ENCODE measurements at places on chromosomes 16 and 17.

DNA sequence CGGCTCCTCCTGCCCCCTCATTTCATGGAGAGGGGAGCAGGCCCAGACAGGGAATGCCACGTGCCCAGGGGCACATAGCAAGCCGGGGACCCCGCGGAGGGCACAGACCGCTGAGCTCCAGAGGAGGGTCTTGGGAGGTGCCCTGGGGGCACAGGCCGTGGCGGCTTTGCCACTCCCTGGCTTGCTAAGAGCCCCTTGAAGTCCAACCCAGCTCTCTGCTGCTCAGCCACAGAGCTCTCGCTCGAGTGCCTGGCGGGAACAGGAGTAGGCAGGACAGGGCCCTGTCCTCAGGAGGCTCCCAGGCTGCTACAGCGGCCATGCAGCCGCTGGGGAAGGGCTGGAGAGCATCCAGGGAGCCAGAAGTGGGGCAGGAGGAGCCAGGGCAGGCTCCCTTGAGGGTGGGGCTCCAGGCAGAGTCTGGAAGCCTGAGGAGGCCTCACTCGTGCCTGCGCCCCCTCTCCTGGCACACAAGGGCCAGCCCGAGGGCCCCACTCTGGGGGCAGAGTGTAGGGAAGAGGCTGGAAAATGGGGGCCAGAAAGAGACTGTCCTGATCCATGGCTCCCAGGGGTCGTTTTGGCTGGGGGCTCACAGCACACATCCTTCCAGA, 4.4 kb upstream of the RAB26 start:
- DNase-seq: no peak

- DNase-seq: no peak
These were observed 13.6 kb downstream of the MAP3K3 start for GRCh38 chr17:63635787-63636186.

- peak; percentile 82 for DNase-seq
These were observed 9.7 kb downstream of the RMI2 start for GRCh38 chr16:11354733-11355574.

DNA sequence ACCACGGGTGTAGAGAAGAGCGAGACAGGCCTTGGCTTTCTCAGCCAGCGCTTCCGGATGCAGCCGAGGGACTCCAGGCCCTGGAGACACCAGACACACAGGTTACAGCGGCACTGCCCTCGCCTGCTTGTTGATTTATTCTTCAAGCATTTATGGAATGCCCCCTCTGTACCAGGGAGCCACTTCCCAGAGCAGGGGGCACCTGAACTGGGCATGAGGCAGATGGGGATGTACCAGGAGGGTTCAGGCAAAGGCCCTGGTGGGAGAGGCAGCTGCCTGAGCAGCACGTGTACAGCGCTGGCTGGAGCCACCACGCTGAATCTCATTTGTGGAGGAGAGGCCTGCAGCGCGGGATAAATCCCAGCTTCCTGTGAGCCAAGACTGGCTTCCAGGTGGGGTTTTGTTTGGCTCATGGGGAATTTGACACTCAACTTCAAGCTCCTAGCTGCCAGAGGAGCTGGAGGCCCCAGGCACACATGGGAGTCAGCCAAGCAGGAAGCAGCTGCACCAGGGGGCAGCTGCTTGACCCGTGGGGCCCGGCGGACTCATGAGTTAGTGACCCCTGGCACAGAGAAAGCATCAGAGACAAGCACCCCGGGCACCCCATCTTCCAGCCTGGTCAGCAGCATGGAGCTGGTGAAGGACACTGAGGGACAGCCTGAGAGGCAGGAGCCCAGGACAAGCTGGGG, 59.7 kb downstream of the IL21R start:
- DNase-seq: no peak

DNA sequence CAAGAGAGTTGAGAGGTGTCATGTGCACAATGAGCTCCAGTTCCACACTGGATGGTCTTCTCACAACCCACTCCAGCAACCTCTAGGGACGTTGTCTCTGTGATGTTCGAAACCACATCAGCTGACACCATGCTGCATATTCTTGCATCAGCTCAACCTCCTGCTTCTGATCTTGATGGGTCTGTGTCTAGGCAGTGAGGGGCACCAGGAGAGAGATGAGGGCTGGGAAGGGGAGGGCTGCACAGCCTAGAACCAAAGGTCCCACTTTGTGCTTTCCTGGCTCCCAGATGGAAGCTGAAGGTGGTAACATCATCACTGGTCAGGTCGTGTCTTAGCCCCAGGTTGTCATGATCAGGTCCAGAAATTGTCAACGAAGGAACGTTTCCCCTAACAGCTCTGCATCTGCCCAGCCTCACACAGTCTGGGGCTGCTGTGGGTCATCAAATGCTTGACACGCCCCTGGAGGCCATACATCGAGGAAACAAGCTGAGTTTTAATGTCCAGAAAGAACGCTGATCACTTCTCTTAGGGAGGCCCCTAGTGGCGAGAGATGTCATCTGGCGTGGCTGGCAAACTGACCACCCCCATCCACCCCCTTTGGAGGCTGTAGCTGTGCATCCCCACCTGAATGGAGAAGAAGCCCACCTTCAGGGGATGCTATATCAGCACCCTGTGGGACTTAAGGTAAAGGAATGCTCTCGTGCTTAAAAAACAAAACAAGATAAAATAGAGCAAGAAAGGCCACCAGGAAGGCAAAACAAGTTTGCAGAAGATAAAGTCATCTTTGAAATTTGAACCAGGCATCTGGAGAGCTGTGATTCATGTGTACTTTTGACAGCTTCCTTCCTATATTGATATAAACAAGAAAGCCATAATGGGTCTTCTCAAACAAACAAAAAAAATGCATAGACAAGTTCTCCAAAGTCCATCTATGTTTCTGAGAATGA, 58.3 kb downstream of the WIPI1 start:
- DNase-seq: peak; percentile 44

DNA sequence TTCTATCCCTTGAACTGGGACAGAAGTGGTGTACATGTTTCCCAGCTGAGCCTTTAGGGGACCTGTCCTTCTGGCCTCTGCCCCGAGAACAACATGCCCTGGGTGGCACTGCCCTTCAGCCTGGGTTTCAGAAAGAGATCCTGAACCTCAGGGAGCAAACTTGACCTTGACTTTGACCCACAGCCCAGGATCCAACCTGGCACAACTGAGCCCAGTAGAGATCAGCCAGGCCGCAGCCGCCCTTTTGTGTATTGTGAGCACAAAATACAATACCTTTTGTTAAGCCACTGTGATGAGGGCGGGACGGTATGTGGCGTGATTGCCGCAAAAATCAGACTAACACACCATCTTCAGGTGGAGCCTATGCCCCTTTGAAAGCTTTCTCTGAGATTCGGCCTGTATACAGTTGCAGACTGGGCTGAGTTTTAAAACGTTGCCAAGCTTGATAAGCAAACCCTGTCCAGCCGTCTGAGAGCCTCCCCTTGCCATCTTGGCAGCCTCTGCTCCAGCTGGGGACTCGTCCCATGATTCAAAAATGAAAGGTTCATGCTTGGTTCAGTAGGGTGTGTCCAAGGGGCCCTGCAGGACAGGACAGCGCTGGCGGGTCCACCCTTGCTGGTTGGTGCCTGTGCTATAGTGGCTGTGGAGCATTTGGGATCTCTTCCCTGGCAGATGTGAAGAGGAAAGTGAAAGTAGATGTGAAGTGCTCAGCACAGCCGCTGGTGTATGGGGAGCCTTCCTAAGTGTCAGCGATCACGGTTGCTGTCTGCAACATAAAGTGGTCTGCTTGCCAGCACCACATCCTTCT, 40.3 kb downstream of the FOXL1 start:
- no peak for DNase-seq

DNA sequence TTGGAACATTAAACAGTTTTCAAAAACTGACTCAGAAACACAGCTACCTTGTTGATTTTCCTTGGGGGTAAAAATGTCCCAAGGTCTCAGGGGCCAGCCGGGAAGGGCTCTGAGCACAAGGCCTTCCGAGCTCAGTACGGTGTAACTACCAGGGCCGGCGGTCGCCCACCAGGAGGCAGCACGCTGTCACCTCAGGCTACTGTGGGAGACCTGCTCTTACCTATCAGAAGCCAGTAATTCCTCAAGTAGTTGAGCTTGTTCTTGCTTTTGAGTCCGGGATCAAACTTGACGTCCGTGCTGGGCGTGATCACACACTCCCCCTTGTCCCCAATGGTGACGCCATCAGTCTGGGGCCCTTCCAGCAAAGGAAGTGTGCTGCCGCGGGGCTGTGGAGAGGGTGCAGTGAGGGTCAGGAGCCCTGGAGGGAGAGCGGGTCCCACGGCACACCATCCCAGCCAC, 43.4 kb upstream of the ICAM2 start:
- peak; percentile 65 for DNase-seq

DNA sequence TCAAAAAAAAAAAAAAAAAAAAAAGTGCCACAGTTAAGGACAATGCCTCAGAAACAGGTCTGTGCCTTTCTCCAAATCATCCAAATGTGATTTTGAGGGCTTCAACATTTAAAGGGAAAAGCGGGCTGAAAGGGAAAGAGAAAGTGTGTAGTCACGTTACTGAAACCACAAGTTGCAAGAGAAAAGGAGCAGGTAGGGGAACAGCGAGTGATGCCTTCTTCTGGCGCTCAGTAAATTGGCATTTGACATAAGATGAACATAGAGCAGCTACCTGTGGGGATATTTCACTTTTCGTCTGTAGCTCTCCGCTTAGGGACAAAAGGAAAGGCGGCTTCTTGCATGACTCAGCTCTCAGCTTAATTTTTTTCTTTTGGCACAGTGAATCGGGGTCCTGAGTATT, 11.1 kb downstream of the CMTM2 start:
- DNase-seq: no peak

- DNase-seq: no peak
These were observed 27.7 kb upstream of the MYOCD start for GRCh38 chr17:12637745-12638651.

DNA sequence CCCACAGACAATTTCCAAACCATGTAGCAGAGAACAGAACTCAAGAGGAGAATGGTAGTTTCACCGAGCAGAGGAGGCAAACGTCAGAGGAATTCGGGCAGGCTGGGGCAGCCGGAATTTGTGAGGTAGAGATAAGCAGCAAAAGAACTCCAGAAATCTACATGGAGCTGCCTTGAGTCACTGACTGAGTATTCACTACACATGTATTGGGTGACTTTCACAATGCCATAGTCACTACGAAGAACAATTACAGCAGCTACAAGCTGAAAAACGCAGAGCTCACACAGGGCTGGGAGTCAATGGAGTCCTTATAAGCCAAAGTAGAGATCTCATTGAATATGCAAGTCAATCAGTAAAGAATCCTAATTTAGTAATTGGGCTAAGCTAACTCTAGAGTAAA, 13.4 kb downstream of the CMC2 start:
- no peak for DNase-seq

DNA sequence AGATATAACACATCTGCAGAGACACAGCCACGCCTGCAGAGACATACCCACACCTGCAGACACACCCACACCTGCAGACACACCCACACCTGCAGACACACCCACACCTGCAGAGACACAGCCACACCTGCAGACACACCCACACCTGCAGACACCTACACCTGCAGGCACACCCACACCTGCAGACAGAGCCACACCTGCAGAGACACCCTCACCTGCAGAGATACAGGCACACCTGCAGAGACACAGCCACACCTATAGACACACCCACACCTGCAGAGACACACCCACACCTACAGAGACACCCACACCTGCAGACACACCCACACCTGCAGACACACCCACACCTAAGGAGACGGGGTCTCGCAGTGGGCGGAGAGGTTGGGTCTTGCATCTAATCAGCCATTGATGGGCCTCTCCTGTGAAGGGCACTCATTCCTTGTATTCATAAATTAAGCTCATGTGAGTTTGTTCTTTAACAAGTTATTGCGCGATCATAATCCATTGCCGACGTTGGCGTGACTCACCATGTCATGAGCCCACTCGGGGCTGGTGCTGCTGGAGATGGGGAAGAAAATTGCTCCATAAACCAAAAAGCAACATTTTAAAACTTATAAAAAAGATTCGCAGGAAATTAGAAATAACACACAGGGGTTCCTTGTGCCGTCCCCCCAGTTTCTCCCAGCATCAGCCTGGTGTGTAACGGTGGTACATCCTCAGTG, 28.9 kb upstream of the CDH15 start:
- no peak for DNase-seq

DNA sequence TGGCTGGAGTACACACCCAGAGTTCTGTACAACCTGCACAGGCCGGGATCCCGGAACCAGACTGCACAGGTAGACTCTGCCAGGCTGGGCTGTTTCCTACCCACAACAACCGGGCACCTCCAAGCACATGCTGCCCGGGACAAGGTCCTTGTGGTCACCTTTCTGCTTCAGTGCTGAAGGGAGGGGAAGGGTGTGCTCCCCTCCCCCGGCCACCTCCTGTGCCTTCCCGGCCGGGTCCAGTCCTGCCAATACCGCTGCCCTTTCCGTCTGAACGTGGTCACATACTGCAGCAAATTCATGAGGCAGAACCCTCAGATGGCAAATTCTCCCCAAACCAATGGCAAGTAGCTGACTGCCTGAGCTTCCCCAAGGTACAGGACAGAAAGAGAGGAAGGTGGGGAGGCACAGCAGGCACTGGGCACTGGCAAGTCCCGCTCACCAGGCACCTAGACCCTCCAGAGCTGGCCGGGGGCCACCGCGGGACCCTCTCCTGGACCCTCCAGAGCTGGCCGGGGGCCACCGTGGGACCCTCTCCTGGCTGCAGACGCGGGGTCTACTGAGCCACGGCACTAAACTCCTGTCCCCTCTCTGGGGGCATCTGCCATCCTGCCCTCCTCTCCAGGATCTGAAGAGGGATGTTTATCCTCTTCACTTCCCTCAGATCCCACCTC, 22.8 kb downstream of the SLC43A2 start:
- DNase-seq: no peak

DNA sequence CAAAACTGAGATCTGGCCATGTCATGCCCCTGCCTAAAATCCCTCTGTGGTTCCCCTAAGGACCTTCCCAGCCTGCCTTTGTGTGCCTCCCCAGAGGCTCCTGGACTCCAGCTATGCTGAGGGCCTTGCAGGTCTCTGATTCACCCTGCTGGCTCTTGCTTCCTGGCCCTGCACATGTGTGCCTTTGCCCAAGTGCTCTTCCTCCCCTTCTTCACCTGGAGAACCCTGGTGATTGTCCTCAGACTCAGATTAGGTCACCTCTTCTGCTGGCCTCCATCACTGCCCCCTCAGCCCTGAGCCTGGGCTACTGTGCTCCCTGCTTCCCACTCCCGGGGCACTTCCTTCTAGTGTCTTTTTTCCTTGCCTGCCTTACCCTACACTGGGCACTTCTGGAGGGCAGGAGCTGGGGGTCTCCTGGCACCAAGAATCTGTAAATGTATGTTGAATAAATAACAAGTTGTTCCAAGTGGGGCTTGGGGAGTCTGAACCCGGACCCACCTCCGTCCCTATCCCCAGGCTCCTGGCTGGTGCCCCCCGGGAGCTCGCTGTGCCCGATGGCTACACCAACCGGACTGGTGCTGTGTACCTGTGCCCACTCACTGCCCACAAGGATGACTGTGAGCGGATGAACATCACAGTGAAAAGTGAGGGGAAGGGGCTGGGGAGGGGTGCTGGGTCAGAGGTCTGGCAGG, 7.8 kb downstream of the ITGA3 start:
- no peak for DNase-seq

Measured in CD4-positive, alpha-beta T cell treated with Interferon alpha-2 for 1 hour (primary cell).